ENCODE measurements at places on chromosomes 4 and X. TPM values are rescaled to one million over a fixed set of nuclear protein-coding genes. Genes with fewer than 3 reads are reported as not detected.

Gene CMC4
- total RNA-seq: 23.2 TPM

Gene CCKAR
- not detected for total RNA-seq

Gene RAB33A
- not detected for total RNA-seq

Gene SOWAHB
- not detected for total RNA-seq

Gene ADH1C
- not detected for total RNA-seq

Gene CAPN6
- not detected for total RNA-seq

Gene FGF13
- 1.8 TPM for total RNA-seq

Gene TLR6
- total RNA-seq: 2.9 TPM

Gene ASB9
- 4.2 TPM for total RNA-seq

Gene RTL5
- 1.3 TPM for total RNA-seq

Gene MAGED4
- total RNA-seq: 12.6 TPM

Gene ADAMTS3
- 0.23 TPM for total RNA-seq

Gene PLP1
- total RNA-seq: not detected

Gene FAT1
- 277 TPM for total RNA-seq
